ENCODE measurements at places on chromosomes 6 and 20. TPM values are rescaled to one million over a fixed set of nuclear protein-coding genes. Genes with fewer than 3 reads are reported as not detected.

- H3K27me3 ChIP-seq: no peaks in the 10 kb centered on the region
- H3K4me3 ChIP-seq: peak overlapping the region; percentile 74
- DNase-seq: no peak
- peaks cover 5% of the 10 kb centered on the region for H3K36me3 ChIP-seq
- peaks cover 32% of the 10 kb centered on the region for H3K4me1 ChIP-seq
- H3K27ac ChIP-seq: peak overlapping the region; percentile 83
These were observed 1.2 kb downstream of the PM20D2 start for GRCh38 chr6:89146718-89147700.

GRCh38 chr6:31614684-31615578 lies at the start of gene AIF1:
Gene AIF1 (plus strand): TSS chr6:31615234. CDS start chr6:31615330, 96 bp downstream.
- H3K36me3 ChIP-seq: no peaks in the 10 kb centered on the region
- DNase-seq: no peak
- H3K27ac ChIP-seq: peak within 1 kb of the TSS; percentile 21

GRCh38 chr6:14799928-14800327 lies 445.9 kb upstream of the JARID2 start:
- H3K27ac ChIP-seq: no peak overlapping the region
- no peaks in the 10 kb centered on the region for H3K36me3 ChIP-seq
- H3K27me3 ChIP-seq: peaks cover 21% of the 10 kb centered on the region
- no peak overlapping the region for H3K4me3 ChIP-seq
- peaks cover 30% of the 10 kb centered on the region for H3K4me1 ChIP-seq

- H3K36me3 ChIP-seq: peaks cover 26% of the 10 kb centered on the region
- H3K27me3 ChIP-seq: no peaks in the 10 kb centered on the region
- H3K4me1 ChIP-seq: peaks cover 22% of the 10 kb centered on the region
- DNase-seq: no peak
- H3K4me3 ChIP-seq: no peak overlapping the region
These were observed 122.6 kb downstream of the LRRC1 start for GRCh38 chr6:53917464-53917842.

Gene OR12D3
- total RNA-seq: not detected

- no peaks in the 10 kb centered on the region for H3K4me1 ChIP-seq
- H3K27me3 ChIP-seq: peaks cover 37% of the 10 kb centered on the region
- H3K27ac ChIP-seq: no peak overlapping the region
- DNase-seq: no peak
- no peak overlapping the region for H3K4me3 ChIP-seq
- no peaks in the 10 kb centered on the region for H3K36me3 ChIP-seq
These were observed 43.6 kb upstream of the PHACTR3 start for GRCh38 chr20:59560588-59561227.

Gene ULBP2
- total RNA-seq: 0.23 TPM

DNA sequence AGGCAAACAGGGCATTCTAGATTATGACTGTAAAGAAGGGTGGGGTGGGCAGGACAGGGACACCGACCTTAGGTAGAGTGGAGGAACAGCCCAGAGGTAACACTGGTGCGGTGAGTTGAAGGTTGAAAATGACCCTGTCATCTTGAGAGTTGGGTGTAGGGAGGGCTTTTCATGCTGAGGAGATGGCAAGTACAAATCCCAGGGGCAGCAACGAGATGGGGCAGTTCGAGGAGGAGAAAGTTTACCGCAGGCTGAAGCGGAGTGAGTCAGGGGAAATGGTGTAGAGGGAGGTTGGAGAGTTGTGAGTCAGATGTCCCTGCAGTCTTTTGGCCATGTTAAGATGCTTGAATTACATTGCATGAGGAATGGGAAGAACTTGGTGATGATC lies 101.1 kb downstream of the HIVEP1 start:
- peaks cover 6% of the 10 kb centered on the region for H3K4me1 ChIP-seq
- H3K27ac ChIP-seq: no peak overlapping the region
- H3K4me3 ChIP-seq: no peak overlapping the region
- no peaks in the 10 kb centered on the region for H3K27me3 ChIP-seq

GRCh38 chr6:118280210-118280609 lies 267.9 kb upstream of the PLN start:
- H3K4me3 ChIP-seq: no peak overlapping the region
- H3K4me1 ChIP-seq: peaks cover 3% of the 10 kb centered on the region
- no peak for DNase-seq

DNA sequence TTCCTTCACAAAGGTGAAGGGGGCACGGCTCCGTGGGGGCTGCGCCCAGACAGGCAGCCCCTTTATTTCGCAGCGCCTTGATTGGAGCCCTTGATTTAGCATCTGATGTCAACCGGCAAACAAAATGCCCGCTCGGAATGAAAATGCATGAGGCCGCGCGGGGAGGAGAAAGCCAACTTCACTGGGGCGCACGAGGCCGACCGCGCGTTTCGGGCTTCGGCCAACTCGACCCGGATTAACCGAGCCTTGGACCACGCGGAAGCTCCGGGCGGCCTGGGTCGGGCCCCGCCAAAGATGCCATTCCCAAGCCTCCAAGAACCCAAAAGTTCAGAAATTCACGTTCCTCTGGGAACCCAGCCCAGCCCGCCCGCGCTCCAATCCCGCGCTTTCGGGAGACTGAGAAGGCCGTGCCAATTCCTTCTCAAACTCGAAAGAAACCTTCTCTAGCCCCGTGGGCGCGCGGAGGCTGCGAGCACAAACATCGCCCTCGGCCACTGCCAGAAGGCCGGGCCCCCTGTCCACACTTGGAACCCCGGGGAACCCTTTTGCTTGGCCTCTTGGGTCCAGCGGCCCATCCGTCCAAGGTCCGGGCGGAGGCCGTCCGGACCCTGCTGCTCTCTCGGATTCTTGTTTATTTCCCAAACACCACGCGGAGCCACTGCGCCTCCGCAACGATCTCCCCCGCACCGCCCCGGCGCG lies 879 bp upstream of the INSM1 start:
- no peaks in the 10 kb centered on the region for H3K36me3 ChIP-seq
- H3K27me3 ChIP-seq: peaks cover 80% of the 10 kb centered on the region
- H3K27ac ChIP-seq: no peak overlapping the region
- no peak for DNase-seq
- peaks cover 8% of the 10 kb centered on the region for H3K4me1 ChIP-seq

GRCh38 chr6:110053395-110054240 lies 75.5 kb downstream of the GPR6 start:
- H3K27me3 ChIP-seq: peaks cover 4% of the 10 kb centered on the region
- peaks cover 14% of the 10 kb centered on the region for H3K4me1 ChIP-seq
- no peak overlapping the region for H3K4me3 ChIP-seq
- H3K27ac ChIP-seq: no peak overlapping the region
- no peak for DNase-seq

- H3K36me3 ChIP-seq: peaks cover 11% of the 10 kb centered on the region
- H3K27ac ChIP-seq: no peak overlapping the region
- peaks cover 9% of the 10 kb centered on the region for H3K4me1 ChIP-seq
- no peak for DNase-seq
These were observed 7.1 kb downstream of the UQCC2 start for GRCh38 chr6:33704215-33705066.

DNA sequence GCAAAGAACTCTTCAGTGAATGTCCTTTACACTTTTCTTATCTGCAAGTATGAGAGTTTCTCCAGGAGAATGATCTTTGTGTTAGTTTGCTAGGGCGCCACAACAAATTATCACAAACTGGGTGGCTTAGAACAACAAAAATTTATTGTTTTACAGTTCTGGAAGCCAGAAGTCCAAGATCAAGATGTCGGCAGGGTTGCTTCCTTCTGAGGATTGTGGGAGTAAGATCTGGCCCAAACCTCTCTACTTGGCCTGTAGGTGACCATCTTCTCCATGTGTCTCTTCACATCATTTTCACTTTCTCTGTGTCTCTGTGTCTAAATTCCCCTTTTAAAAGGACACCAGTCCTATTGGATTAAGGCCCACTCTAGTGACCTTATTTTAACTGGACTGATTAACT lies 103.0 kb downstream of the ADTRP start:
- peaks cover 5% of the 10 kb centered on the region for H3K36me3 ChIP-seq
- no peaks in the 10 kb centered on the region for H3K27me3 ChIP-seq
- H3K4me1 ChIP-seq: no peaks in the 10 kb centered on the region

- peaks cover 32% of the 10 kb centered on the region for H3K4me1 ChIP-seq
- H3K27me3 ChIP-seq: peaks cover 40% of the 10 kb centered on the region
- peak within 1 kb of the TSS; percentile 50 for H3K27ac ChIP-seq
- peak; percentile 85 for DNase-seq
- no peaks in the 10 kb centered on the region for H3K36me3 ChIP-seq
- peak within 1 kb of the TSS; percentile 81 for H3K4me3 ChIP-seq
These were observed at the start of gene SNAI1 for GRCh38 chr20:49982346-49983122. Gene SNAI1 (plus strand): TSS chr20:49982980. CDS start chr20:49983060, 80 bp downstream.

DNA sequence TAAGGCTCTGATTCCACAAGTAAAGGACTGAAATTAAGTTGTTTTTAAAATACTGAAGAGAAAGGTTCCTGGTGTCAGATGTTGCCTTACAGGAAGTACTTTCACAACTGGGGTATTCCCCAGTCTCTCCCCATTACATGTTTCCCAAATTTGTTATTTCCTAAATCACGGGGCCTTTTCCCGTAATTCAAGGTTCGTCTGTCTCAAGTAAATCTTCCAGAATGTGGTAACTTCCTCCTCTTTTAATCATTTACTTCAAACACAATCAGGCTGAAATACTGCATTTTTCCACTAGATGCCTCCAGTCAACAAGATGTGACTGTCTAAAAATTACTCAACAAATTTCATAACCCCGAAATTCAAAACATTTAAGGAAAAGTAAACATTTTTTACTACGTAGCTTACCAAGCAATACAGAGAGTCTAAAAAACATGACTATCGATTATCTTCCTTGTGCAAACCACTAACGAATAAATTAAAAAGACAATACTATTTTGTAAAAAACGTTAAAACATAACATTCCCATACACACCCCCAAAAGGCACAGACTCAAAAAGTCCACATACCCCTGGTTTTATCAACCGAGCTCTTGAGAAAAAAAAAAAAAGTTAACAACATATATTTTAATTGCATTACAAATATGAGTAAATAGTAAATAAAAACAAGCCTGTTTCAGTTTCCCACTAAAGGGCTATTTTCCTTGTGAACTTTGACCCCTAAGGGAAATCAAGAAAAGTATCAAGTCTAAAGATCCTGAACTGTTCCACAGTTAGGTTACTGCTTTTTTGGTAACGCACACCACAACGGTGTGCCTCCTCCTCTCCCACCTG lies 1.7 kb downstream of the SOD2 start:
- H3K36me3 ChIP-seq: peaks cover 11% of the 10 kb centered on the region
- H3K27ac ChIP-seq: peak overlapping the region; percentile 40
- H3K27me3 ChIP-seq: no peaks in the 10 kb centered on the region
- DNase-seq: no peak
- peak overlapping the region; percentile 90 for H3K4me3 ChIP-seq
- H3K4me1 ChIP-seq: peaks cover 22% of the 10 kb centered on the region

DNA sequence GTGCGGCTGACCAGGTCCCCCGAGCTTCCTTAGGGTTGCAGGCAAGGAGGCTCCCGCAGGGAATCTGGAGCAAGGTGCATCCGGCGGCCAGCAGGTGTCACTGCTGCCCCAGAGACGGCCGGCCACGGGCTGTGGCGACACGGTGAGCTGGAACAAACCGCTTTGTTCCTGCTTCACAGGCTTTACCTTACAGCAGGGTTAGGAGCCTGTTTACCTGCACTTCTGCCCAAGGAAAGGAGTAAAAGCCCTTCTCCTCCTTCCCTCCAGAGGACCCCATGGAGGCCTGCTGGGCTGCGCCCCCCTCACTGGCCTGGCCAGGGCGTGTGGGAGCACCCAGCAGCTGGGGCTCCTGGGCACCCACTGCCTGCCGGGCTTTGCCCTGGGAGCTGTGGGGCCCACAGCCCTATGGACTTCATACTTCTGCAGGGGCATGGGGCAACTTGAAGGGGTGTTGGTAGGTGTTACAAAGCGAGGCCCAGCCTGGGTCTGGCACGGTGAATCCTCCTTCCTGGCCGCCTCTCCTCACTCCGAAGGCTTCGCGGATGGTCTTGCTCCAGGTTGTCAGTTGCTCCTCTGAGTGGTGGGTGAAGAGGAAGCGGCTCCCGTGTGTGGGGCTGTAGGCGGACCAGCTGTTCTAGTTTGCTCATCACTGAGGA lies 88.4 kb downstream of the CDC5L start:
- H3K27ac ChIP-seq: peak overlapping the region; percentile 21
- H3K4me3 ChIP-seq: no peak overlapping the region
- H3K27me3 ChIP-seq: peaks cover 25% of the 10 kb centered on the region
- H3K36me3 ChIP-seq: no peaks in the 10 kb centered on the region

- H3K27ac ChIP-seq: no peak overlapping the region
- H3K4me3 ChIP-seq: no peak overlapping the region
- peaks cover 1% of the 10 kb centered on the region for H3K27me3 ChIP-seq
- DNase-seq: no peak
- no peaks in the 10 kb centered on the region for H3K36me3 ChIP-seq
- H3K4me1 ChIP-seq: no peaks in the 10 kb centered on the region
These were observed 495.4 kb downstream of the CDH26 start for GRCh38 chr20:60453388-60454246.

Gene DNMT3B
- total RNA-seq: 7.5 TPM

- peaks cover 55% of the 10 kb centered on the region for H3K4me1 ChIP-seq
- H3K27ac ChIP-seq: peak overlapping the region; percentile 77
- DNase-seq: no peak
- peaks cover 51% of the 10 kb centered on the region for H3K36me3 ChIP-seq
These were observed 5.6 kb downstream of the SRSF3 start for GRCh38 chr6:36599791-36600209.

Gene MEP1A
- not detected for total RNA-seq

DNA sequence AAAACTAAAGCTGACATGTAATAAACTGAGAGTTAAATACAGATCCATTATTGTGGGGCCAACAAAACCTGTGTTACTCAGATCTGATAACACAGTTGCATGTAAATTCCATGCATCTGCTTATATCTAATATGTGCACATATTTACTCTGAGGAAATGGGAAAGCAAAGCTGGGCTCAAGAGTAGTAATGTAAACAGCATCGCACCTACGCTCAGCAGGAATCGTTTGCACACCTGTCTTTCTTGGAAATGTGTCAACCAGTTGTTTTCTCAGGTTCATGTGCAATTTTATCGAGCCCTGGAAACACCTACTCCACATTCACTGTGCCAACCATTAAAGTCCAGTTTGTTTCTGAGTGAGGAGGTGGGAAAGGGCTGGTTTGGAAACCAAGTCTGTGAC lies 80.3 kb upstream of the CNKSR3 start:
- no peak for DNase-seq
- no peaks in the 10 kb centered on the region for H3K36me3 ChIP-seq
- no peak overlapping the region for H3K27ac ChIP-seq
- no peak overlapping the region for H3K4me3 ChIP-seq
- no peaks in the 10 kb centered on the region for H3K27me3 ChIP-seq

DNA sequence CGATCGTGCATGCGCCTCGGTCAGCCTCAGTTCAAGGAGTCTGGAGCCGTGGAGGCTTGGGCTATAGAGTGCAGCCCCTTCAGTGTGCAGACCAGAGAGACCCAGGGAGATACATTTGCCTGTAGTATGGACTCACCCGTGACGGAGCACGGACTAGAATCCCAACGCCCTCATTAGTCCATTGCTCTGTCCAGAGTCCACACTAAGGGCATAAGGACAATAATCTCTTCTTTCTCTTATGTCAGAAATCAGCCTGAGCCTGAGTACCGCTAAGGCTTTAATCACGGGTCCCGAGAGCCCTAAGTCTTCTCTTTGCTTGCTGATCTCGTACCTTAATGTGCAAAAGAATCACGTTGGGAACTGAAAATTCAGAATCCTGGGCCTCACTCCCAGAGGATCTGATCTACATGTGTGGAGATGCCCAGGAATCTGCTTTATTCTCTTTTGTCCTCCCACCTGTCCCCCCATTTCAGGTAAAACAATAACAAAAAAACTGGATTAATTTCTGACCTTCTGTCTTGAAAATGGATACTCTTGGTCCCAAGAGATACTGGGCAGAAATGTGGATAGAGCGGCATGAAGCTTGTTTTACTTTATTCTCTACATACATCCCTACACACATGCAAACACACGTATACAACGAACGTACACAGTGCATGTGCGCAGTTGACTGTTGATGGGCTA lies 671 bp downstream of the BPHL start:
- H3K27ac ChIP-seq: peak overlapping the region; percentile 64
- peaks cover 2% of the 10 kb centered on the region for H3K36me3 ChIP-seq
- DNase-seq: no peak
- H3K4me1 ChIP-seq: peaks cover 26% of the 10 kb centered on the region
